ENCODE measurements at places on chromosomes 16 and 17. TPM values are rescaled to one million over a fixed set of nuclear protein-coding genes. Genes with fewer than 3 reads are reported as not detected.

DNA sequence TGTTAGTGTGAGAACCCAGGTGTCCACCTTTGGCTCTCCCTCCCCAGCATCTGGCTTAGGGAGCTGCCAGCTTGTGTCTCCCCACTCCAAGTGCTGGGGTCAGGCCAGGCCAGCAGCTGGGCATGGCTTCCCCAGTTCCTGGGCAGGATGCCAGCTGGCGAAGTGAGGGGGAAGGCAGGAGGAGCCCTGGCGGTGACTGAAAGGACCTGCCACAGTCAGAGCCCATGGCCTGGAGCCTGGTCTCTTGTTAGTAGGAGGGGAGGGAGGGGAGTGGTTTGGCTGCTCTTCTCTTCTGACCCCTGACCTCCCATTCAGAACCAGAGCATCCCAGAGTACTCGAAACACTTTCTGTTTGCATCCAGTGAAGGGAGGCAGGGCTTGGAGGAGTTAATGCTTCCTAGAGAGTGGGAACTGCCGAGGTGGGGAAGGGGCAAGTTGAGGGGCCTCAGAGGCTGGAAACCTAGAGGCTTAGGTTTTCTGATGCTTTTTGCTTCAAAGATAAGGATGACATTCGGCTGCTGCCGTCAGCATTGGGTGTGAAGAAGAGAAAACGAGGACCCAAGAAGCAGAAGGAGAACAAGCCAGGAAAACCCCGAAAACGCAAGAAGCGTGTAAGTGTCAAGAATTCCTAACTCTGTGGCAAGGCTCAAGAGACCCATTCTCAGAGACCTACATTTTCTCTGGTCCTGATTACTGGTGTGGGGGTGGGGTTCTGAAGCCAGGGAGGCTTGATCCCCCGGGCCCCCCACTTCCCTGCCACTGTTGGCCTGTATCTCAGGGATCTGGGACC lies 772 bp downstream of the CHD3 start:
- peak; percentile 96 for DNase-seq

EEF2K gene
- 16.1 TPM for total RNA-seq

GRCh38 chr17:7046127-7046724 lies 2.3 kb upstream of the SLC16A11 start:
- no peak for DNase-seq

- DNase-seq, result no peak
Observed at GRCh38 chr17:49486012-49486641, 9.0 kb upstream of the NGFR start.

DNA sequence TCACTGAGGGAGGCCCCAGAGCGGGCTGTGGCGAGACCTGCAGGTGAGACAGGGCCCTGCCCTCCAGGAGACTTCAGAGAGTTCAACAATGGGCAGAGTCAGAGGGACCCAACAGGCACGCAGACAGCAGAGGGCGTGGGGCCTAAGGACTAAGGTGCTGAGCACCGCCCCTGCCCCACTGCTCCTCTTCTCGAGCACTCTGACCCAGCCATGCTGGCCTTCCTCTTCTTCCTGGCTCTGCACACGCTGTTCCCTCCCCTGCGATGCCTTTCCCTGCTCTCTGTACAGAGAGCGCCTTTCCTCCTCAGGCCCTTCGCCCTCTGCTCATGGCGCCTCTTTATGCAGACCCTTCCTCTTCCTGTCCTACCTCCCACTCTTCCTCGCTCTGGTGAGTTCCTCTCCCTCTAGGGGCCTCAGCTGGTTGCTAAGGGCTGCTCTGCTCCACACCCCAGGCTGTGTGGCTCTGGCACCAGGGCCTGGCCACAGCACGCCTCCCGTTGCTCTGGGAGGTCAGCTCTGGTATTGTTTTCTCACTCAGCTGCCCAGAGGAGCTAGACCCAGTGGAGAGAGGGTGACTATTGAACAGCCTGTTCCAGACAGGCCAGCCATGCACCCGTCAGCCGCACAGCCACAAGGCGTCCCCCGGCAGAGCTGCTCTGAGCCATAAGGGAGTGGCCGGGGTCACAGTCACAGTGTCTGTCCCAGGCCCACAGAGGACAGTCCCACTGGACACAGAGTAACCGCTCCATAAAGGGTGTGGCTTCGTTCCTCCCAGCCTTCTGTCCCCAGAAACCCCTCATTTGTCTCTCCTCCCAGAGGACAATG lies 13.6 kb upstream of the RASD1 start:
- no peak for DNase-seq

KRTAP4-3 gene
- total RNA-seq, result not detected

DNA sequence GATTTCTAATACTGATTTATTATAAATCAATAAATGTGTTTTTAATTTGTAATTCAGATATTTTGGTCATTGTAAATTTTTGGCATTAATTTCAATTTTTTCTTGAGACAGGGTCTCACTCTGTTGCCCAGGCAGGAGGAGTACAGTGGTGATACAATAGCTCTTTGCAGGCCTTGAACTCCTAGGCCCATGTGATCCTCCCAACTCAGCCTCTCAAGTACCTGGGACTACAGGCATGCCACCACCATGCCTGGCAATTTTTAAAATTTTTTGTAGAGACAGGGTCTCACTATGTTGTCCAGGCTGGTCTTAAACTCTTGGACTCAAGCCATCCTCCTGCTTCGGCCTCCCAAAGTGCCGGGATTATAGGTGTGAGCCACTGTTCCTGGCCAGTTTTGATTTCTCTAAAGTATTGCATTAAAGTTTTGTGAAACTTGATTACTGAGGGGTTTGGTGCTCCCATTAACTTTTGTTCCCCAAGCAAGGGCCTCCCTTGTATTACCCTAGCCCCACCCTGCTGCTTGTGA lies 5.2 kb upstream of the TFAP4 start:
- no peak for DNase-seq

RSAD1 gene
- total RNA-seq, result 23.2 TPM
